AG04449 (cell line): ENCODE measurements at places on chromosomes 2 and 18.

DNA sequence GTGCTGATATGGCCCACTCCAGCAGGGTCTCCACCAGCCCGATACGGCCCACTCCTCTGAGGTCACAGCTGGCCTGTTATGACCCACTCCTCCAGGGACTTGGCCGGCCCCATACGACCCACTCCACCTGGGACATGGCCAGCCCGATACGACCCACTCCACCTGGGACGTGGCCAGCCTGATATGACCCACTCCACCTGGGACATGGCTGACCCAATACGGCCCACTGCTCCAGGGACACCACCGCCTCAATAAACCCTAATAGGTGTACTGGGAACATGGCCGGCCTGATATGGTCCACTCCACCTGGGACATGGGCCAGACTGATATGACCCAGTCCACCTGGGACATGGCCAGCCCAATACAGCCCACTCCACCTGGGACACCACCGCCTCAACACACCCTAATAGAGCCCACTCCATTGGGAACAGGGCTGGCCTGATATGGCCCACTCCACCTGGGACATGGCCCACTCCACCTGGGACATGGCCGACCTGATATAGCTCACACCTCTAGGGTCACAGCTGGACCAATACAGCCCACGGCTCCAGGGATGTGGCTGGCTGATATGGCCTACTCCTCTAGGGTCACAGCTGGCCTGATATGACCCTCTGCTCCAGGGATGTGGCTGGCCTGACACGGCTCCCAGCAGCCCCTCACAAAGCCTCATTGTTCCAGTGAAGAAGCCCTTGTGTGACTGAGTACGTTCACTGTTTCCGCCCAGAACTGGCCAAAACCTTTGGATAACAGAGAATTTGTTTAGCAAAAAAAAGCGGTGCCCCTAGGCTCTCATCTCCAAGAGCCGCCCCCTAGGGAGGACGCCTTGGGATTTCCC, 245.6 kb downstream of the HDAC4 start:
- no peak for DNase-seq

DNA sequence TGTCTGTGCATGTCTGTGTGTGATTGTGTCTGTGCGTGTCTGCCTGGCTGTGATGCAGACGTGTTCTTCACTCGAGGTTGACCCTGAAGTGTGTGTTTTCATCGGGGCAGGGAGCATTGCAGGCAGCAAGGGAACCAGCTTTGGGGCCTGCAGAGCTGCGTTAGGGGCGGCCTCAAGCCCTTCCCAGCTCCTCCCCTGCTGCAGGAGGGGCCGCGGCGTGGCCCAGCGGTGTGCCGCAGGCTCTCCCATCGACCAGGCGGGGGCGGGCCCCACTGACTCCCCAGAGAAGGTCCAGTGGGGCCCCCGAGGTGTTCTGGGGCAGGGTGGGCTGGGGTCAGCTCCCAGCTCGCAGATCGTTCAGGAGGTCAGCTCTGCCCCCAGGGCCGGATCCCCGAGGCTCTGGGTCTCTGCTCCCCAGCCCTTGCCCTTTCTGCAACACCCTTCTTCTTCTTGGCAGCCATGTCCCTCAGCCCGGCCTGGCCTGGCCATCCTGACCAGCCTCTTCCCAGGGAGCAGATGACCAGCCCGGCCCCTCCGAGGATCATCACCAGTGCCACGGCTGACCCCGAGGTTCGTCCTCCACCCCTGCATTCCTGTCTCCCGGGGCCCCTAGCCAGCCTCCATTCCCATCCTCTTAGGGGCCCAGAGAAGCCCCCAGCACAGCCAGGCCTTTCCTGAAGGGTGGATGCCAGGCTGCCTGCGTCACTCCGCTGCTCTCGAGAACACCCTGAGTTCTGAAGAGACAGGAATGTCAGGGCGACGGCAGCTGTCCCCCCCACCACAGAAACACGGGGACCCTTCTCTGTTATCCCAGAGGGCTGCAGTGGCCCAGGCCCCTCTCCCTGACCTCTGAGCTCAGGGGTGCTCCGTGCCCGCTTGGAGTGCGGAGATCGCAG, 11.1 kb upstream of the KLHL30 start:
- no peak for DNase-seq

DNA sequence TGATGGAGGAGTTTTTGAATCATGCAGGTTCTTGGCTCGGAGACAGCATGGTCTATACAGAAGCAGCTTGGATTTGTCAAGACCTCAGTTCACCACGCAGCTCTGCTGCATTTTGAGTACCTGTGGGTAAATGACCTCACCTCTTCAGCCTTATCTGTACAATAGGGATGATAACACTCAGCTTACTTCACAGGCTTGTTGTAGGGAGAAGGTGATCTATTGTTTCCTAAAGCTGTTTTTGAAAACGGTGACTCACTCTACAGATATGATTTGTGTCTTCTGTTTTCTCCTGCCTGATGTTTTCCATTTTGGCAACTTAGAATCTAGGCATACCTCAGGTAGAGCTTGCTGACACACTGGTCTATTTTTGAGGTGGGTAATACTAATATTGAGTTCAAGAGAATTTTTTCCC, 80.3 kb downstream of the FMNL2 start:
- DNase-seq = no peak

GRCh38 chr18:75209951-75210258, 692 bp upstream of the TSHZ1 start:
- no peak for DNase-seq

GRCh38 chr2:95337829-95338228, 40.7 kb downstream of the KCNIP3 start:
- DNase-seq = no peak

- no peak for DNase-seq
Observed at GRCh38 chr2:75928093-75928492, 217.4 kb upstream of the GCFC2 start.

DNA sequence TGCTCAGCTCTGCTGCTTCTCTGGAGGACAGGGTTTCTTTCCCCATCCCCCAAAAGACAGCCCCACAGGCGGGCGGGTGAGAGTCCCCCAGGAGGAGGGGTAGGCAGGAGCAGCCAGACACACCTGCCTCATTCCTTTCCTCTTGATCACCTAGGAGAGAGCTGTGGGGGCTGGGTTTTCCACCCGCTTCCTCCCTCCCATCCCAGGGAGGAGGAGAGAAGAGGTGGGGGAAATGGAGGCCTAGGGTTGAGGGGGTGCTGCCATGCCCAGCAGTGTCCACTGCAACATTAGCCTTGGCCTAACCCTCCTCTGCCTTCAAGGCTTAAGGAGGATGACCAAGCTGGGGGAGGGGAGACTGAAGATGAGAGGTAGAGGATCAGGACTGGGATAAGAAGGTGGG, 14.7 kb downstream of the WNT10A start:
- DNase-seq = no peak

DNA sequence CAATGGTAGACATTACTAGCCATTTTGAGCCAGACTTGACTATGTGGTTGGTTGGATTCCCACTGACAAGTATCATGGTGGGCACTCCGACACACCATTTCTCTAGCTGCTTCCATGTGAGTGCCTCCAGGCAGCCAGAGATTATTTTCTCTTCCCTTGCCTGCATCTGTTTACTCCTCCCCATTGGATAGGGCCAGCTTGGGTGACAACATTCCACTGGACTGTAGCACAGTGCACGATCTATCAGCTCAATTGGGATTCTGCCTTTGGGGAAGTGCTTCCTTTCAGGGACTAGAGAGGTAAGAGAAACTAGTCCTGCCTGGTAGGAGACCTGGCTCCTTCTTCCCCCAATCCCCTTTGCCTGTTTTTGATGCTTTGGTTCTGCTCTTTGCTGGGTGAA, 49.0 kb upstream of the MAP4K3 start:
- no peak for DNase-seq

- no peak for DNase-seq
Observed at GRCh38 chr18:58898010-58898799, 33.5 kb downstream of the ZNF532 start.

DNA sequence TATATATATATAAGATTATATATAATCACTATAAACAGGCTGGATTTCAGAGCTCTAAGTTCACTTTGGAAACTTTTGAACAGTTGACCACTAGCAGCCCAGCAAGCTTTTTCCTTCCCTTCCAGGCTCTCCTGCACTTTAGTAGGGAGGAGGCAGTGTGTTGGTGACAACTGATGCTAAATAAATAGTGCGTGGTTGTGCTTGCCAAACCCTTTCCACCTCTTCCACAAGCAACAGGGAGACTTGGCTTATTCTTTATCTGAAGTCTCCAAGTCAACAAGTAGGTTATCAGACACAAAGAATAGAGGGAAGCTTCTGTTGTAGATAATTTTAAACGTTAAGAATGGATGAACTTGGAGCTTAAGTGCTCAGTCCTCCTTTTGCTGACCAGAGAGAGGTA, 408.2 kb upstream of the HNRNPA3 start:
- no peak for DNase-seq

GRCh38 chr2:168119515-168120141, 127.8 kb downstream of the STK39 start:
- DNase-seq = peak; percentile 14

DNA sequence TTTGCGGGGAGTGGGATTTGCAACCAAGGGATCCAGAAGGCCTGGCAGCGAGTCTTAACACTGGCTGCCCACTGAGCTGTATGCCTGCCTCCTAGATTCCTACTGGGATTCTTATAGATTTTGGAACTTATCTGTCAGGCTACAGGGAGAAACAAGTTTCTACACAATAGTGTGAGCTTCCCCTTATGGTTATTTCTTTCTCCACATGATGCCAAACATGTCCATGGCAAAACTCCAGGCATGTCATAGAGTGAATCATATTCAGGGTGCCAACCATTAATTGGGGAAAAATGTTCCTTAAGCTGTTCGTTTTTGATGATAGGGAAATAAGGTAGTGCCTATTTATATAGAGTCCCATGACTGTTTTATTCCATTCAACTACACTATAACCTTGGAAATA, 1185.2 kb upstream of the CELF4 start:
- DNase-seq = no peak

DNA sequence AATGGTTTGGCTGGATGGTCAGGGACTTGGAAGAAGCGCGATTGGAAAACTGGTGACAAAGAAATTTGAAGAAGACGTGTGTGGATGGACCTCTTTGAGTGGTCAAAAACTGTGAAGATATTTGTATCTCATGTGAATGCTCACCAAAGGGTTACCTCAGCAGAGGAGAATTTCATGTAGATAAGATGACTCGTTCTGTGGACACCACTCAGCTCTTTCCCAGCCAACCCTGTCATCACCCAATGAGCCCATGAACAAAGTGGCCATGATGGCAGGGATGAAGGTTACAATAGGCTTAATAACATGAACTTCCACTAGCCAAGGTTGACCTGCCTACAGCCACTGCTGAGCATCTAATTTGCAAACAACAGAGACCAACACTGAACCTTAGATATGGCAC, 248.3 kb downstream of the KCNE4 start:
- DNase-seq = no peak
